ENCODE measurements at places on chromosomes 2 and 18.

GRCh38 chr2:241315879-241316631, at the start of gene SEPTIN2:
TSS of gene SEPTIN2 (plus strand) at chr2:241315925. CDS start at chr2:241324233, 8,308 bp downstream.
- no peak for DNase-seq

DNA sequence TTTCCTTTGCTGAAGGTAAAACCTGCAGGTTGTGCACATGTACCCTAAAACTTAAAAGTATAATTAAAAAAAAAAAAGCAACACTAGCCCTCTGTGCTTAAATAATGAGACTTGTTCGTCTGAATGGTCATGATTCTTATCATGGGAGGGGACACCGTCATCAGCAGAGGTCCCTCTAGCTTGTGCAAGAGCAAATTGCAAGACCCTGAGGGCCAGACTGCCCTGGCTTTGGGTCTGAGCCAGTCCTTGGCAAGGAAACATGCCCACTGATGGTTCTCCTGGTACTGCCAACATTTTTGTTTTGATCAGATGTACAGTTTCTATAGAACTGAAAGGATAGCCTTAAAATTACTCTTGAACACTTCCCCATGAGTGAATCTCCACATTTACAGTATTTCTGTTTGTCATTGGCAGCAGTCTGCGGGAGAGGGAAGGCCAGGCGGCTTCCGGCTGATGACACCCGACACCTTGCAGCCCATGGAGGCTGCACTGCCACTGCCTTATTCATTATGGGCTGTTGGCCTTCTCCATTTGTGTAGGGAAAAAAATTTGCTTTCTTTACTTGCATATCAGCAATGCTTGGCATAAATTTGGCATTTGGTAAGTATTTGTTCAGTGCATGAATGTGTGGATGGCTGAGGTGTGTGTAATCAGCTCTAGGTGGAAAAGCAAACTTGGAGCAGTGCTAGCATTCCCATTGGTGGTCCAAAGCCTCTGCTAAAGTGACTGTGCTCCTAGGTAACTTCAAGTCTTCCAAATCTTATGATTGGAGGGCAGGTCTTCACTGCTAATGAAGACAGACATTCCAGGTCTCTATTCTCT, 161.6 kb upstream of the ALKAL2 start:
- DNase-seq = no peak

DNA sequence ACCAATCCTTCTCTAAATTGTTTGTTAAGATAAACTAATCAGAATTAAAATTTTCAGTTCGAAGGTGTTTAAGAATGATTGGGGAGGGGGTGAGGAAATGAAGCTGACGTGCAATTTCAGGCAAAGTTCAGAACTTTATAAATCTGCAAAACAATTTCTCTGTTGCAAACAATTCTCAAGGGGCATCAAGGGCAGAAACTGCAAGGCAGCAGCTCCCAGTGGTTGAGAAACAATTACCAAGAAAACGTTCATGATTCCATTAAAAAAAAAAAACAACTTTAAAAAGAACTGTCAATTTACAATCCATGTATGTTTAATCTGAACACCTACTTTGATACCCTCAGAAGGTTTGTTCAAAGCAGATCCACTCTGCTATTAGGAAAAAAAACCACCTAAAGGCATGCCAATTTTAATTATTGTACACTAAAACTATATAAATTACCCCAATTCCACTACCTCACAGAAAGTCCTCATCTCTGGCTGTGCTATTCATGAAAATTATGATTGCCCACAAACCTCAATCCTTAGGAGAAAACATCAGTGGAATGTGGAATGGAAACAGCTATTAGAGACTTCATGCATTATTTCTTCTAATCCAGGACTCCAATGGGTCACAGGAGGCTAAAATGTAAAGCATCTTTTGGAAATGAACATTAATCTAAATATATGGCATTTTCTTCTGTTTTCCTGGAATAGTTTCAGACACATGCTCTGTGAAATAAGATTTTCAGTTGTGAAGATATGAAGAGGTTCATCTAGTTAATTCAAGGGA, 119.9 kb upstream of the ACVR1C start:
- no peak for DNase-seq

GRCh38 chr2:169232551-169233154, 129.7 kb downstream of the LRP2 start:
- no peak for DNase-seq

DNA sequence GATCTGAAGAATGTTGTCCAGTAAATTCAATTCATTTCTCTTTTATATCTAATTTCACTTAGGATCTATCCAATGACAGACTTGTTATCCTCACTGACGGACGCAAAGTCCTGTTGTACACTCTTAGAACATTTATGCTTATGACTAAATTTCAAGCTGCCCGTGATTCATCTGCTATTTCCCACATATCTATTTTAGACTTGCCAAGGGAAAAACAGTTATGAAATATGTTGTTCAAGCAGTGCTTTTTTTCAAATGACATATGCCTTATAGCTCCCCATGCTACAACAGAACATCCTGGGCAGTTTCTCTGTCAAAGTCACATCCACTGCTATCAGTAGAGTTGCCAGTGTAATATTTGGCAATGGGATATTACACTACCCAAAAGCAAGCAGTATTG, 94.2 kb upstream of the CBLN2 start:
- DNase-seq = no peak
